ENCODE measurements at places on chromosomes 4 and X.

DNA sequence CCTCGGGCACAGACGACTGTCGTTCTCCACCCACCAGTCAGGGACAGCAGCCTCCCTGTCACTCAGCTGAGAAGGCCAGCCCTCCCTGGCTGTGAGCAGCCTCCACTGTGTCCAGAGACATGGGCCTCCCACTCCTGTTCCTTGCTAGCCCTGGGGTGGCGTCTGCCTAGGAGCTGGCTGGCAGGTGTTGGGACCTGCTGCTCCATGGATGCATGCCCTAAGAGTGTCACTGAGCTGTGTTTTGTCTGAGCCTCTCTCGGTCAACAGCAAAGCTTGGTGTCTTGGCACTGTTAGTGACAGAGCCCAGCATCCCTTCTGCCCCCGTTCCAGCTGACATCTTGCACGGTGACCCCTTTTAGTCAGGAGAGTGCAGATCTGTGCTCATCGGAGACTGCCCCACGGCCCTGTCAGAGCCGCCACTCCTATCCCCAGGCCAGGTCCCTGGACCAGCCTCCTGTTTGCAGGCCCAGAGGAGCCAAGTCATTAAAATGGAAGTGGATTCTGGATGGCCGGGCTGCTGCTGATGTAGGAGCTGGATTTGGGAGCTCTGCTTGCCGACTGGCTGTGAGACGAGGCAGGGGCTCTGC lies 7.9 kb upstream of the MSANTD1 start:
- DNase-seq = no peak

DNA sequence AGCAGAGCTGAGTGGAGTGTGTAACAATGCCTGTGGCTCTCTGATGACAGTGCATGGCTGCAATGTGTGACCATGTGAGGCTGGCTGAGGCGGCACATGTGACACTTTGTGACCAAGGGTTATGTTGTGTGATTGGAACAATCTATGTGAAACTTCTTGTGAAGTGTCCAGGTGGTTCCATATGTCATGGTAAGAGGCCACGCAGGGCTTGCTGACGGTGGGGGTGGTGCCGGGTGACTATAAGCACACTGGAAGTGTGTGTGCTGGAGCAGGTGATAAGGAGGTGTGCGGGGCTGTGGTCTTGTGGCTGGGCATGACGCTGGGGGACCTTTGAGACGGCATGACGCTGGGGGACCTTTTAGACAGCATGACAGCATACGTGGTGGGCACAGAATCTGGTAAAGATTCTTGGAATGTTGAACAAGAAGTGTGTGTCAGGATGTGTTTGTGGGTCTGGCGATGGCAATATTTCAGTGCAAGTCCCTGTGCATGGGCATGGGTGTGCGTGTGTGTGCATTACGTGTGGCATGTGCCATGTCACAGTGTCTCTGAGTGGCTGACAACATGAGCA lies 7.4 kb upstream of the HDAC6 start:
- no peak for DNase-seq

DNA sequence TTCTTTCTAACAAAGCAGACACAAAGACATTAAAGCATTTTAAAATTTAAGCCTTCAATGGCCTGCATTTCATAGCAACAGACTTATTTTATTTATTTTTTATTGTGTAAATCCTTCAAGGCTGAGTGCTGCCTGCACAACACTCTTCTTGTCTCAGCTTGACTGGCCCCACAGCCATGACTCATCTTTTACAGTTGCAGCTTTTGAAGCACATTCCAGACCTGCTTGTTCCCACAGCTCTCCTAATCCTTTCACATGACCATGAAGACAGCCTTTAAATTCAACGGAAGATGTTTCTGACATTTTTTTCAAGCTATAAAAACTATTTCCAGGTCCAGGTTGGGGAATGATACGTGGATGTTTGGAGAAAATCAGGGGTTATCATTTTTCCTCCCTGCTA lies 276.9 kb upstream of the TACR3 start:
- no peak for DNase-seq

DNA sequence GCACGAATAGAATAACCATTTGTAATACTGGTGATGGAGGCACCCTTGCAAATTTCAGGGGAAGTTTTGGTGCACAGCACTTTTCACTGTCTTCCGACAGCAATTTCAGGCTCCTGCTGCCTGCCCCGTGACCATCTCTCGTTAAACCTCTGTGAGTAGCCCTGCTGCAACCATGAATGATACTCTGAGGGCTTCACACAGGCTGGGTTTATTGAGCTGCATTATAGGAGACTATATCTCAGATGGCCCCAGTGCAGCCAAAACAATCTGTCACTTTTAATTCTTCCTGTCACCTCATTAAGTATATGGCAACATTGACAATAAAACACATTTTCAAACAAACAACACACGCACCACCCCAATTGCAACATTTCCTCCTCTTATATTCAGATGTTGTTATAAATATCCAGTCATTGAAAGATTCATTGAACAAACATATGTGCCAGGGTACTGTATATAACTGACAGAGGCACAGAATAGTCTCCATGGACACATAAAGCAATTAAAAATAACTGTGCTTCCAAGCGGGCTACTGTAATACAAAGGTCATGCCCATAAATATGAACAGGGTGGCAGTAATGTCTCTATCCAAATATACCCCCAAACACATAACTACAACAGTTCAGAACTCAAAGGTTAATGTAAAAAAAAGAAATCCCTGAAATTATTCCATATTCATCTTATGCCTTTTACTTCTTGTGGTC lies 477.0 kb downstream of the GBA3 start:
- DNase-seq = no peak

- DNase-seq = no peak
These were observed 38.7 kb upstream of the GRID2 start for GRCh38 chr4:92265021-92265420.

DNA sequence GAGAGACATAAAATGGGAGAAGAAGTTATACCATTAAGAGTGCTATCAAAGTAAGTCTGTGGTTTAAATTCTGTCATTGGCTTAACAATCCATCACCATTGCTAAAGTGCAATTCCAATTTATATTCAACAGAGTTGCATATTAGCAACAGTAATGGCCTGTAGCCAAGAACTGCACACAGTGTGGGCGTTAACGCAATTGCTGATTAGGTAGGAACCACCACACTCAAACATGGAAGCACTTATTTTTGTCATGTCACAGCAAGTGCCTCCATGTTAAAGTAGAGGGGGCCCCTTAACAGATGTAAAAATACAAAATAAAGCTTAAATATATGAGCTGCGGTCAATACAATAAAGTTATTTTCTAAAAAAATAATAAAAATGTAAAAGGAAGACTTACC lies 10.8 kb downstream of the LARP7 start:
- no peak for DNase-seq

DNA sequence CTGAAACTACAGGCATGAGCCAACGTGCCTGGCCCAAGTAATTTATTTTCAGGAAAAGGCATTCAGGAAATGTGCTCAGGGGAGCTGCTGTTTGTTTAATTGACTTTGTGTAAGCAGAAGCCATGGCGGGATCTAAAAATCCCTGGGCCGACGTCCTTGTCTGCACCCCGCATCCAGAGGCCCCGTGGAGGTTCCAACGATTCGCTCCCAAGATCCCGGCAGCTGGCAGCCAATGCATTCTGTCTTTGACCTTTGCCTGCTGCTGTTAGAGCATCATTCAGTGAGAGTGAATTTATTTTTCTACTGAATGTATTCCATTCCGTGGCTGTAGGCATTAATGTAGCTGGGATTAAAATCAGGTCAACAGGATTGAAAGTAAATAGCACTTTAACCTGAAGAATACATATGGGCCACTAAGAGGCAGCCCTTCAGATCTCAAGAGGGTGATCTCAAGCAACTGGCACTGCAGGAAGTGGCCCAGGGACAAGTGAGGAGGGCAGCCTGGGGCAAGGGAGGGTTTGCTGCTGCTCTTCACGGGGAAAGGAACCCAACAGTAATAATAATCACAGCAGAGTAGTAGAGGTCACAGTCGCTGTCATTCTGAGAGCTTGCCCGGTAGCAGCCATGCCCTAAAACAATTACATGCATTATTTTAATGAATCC lies 75.2 kb downstream of the PSAPL1 start:
- no peak for DNase-seq

GRCh38 chrX:115966920-115967319 lies 203.6 kb upstream of the AGTR2 start:
- no peak for DNase-seq
